Chondrocyte (in vitro differentiated cells): ENCODE measurements at places on chromosomes 16 and 17. TPM values are rescaled to one million over a fixed set of nuclear protein-coding genes. Genes with fewer than 3 reads are reported as not detected.
A peak's percentile ranks its signal among the peaks of the same experiment; 100 is the strongest.

DNA sequence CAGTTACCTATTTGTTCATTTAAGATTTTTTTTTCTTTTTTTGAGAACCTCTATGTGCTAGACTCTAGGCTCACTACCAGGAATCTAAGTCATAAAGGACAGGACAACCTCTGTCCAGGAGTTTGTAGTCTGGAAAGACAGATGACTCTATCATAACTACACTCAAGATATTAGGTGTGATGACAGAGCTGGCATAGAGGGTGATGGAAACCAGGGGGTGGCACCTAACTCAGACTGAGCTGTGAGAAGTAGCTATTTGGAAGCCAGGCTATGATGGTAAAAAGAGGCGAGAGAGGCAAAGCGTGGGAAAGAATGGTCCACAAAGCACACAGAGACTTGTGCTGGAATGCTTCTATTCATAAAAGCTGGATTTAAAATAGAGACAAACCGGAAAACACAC lies 372.3 kb downstream of the SEC14L1 start:
- H3K36me3 ChIP-seq = peaks cover 4% of the 10 kb centered on the region
- H3K4me1 ChIP-seq = no peaks in the 10 kb centered on the region
- no peaks in the 10 kb centered on the region for H3K27me3 ChIP-seq
- no peak overlapping the region for H3K4me3 ChIP-seq

- no peak overlapping the region for H3K27ac ChIP-seq
- no peaks in the 10 kb centered on the region for H3K27me3 ChIP-seq
- peaks cover 12% of the 10 kb centered on the region for H3K36me3 ChIP-seq
Measured at GRCh38 chr16:19011169-19011731, 27.5 kb downstream of the TMC7 start.

GRCh38 chr16:56984639-56985038 lies 4.7 kb upstream of the NLRC5 start:
- DNase-seq = peak; percentile 14
- H3K27me3 ChIP-seq = no peaks in the 10 kb centered on the region
- H3K4me1 ChIP-seq = peaks cover 23% of the 10 kb centered on the region
- no peak overlapping the region for H3K27ac ChIP-seq

- DNase-seq = no peak
- peak overlapping the region; percentile 83 for H3K27ac ChIP-seq
- H3K4me3 ChIP-seq = no peak overlapping the region
Measured at GRCh38 chr16:64892835-64893785, 228.8 kb downstream of the CDH11 start.

GRCh38 chr17:72122765-72123529 lies 2.1 kb downstream of the SOX9 start:
- DNase-seq = no peak
- H3K4me1 ChIP-seq = peaks cover 53% of the 10 kb centered on the region
- H3K4me3 ChIP-seq = peak overlapping the region; percentile 98
- H3K27ac ChIP-seq = peak overlapping the region; percentile 51
- H3K27me3 ChIP-seq = peaks cover 4% of the 10 kb centered on the region

DNA sequence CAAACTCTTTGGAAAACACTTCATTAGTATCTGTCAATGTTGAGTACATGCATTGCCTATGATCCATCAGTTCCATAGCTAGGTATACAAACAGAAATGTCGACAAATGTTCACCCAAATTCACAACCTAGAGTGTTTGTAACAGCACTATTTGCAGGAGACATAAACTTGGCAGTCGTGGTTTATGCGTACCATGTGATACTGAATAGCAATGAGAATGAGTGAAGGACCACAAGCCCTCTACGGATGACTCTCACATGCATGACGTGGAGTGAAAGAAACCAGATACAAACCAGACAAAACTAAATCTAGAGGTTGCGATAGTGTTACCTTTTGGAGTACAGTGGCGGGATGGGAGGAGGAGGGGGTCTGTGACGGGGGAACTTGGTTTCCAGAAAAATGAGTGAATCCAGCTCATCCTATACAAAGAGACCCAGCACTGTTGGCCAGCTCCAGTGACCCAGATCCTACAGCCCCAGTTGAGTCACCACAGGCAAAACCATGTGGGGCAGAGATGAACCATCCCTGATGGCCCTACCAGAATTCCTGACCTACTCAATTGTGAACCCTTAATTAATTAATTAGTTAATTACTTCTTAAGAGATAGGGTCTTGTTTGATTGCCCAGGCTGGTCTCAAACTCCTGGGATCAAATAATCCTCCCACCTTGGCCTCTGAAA lies 15.9 kb upstream of the ULK2 start:
- no peak overlapping the region for H3K27ac ChIP-seq
- DNase-seq = no peak
- H3K4me1 ChIP-seq = no peaks in the 10 kb centered on the region
- no peak overlapping the region for H3K4me3 ChIP-seq
- no peaks in the 10 kb centered on the region for H3K36me3 ChIP-seq

DNA sequence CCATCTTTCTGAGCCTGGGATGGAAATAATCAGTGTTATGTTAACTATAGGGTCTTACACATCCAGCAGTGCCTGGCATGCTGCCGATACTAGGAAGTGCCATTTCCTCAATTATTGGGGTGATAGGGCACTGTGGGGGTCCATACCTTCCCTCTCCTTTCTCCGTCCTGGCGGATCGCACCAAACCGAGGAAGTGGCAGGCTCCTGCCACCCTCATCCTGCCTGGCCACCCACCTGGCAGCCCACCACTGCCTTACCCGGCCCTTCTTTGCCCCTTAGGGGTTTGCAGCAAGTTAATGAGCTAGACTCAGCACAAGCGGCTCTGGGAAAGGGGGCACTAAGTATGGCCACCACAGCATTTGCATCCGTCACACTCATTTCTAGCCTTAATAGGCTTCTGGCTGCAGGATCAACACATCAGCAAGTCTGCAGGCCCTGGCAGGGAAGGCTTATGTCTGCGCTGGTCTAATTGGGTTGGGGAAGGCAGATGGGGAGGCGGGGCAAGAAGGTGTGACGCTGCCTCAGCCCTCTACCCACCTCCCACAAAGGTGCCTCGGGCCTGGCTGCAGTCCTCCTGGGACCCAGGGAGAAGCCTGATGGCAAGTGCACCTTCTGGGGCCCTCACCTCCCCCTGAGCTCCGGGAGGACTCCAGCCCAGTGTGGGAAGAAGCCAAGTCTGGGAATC lies 28.6 kb downstream of the DCAKD start:
- no peaks in the 10 kb centered on the region for H3K27me3 ChIP-seq
- peaks cover 26% of the 10 kb centered on the region for H3K4me1 ChIP-seq
- H3K27ac ChIP-seq = no peak overlapping the region
- H3K4me3 ChIP-seq = no peak overlapping the region
- DNase-seq = no peak

- H3K4me3 ChIP-seq = no peak overlapping the region
- no peak overlapping the region for H3K27ac ChIP-seq
- H3K36me3 ChIP-seq = peaks cover 25% of the 10 kb centered on the region
Measured at GRCh38 chr16:88002749-88003148, 51.5 kb downstream of the BANP start.

DNA sequence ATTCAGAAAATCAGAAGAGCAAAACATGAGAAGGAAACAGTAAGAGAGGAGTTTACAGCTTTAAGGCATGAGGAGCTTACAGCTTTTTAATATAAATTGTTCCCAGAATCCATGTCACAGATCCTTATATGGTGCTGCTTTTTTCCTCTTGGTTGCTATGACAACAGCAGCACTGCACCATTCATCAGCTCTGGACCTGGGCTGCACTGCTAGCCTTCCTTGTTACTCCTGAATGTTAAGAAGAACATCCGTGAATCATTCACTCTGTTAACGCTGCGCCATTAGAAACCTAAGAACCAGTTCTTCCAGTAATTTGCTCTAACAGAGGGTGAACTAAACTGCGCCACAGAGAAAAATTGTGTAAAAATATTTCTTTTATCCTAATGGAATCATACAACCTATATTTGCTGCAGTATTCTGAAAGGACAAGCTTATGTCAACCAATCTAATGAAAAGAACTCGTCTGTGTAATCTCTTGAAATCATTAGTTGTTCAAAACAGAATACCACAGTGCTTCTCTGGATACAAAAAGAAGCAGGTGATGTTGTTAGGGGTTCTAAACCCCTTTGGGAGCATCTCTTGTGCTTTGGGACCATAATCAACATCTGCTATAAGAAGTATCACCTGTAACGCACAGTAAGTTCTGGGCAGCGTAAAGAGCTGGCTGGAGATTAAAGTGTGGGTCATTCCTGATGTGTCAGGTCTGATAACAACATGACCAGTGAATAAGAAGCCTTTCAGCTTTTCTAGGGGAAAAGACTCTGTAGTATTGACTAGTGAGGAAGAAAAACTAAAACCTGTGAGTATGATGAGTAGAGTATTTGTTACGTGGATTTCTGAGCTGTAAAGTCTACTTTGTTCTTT lies 151.2 kb downstream of the TANC2 start:
- H3K4me3 ChIP-seq = no peak overlapping the region
- no peaks in the 10 kb centered on the region for H3K36me3 ChIP-seq
- peaks cover 5% of the 10 kb centered on the region for H3K4me1 ChIP-seq
- H3K27ac ChIP-seq = no peak overlapping the region
- H3K27me3 ChIP-seq = no peaks in the 10 kb centered on the region

DNA sequence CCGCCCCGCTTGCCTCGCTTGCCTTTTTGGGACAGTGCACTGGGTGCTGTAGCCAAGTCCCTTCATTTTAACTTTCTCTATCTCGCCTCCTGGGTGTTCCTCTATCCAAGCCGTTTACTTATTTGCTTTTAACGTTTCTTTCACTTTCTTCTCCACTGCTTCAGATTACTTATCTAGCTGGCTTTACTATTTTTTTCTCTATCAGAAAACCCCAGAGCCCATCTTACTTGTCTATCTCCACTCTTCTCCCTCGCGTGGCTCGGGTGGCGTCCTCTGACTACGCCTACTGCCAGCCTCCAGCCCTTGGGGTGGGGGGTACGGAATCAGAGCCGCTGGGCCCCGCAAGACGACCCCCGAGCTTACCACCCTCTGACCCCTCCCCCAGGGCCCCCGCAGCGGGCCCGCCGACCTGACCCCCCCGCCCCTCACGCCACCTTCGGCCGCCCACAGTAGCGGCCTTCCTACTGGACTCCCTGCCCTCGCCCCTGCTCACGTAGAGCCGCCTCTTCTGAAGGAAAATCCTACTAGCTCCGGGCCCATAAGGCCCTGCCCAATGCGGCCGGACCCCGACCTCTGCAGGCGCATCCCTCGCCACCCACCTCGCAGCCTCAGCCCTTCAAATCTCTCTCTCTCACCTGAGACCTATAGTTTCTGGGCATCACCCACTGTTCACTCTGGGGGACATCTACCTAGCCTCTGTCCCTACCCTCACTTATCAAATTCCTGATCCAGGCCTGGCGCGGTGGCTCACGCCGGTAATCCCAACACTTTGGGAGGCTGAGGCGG lies 1.0 kb upstream of the SLC12A4 start:
- peak overlapping the region; percentile 67 for H3K27ac ChIP-seq
- H3K4me1 ChIP-seq = peaks cover 35% of the 10 kb centered on the region
- DNase-seq = peak; percentile 84
- H3K36me3 ChIP-seq = peaks cover 4% of the 10 kb centered on the region

Gene TBC1D3E
- not detected in 3 replicates for total RNA-seq

Gene C17orf50
- total RNA-seq = not detected in 3 replicates

Gene KCNH6
- total RNA-seq = not detected in 3 replicates
